ENCODE measurements at places on chromosomes 3 and 15. TPM values are rescaled to one million over a fixed set of nuclear protein-coding genes. Genes with fewer than 3 reads are reported as not detected.

Gene FRMD4B
- total RNA-seq = 49.9 TPM

Gene LRRC31
- not detected for total RNA-seq

Gene NUP210
- total RNA-seq = 7.6 TPM

Gene SLC7A14
- total RNA-seq = 5.2 TPM

Gene IL12A
- 0.74 TPM for total RNA-seq

Gene C2CD4A
- not detected for total RNA-seq

Gene RPL39L
- 17.9 TPM for total RNA-seq

Gene TTC21A
- total RNA-seq = 2.0 TPM

Gene ZNF620
- 9.3 TPM for total RNA-seq
